D721Med (cell line): ENCODE measurements at places on chromosomes 3 and 15.

DNA sequence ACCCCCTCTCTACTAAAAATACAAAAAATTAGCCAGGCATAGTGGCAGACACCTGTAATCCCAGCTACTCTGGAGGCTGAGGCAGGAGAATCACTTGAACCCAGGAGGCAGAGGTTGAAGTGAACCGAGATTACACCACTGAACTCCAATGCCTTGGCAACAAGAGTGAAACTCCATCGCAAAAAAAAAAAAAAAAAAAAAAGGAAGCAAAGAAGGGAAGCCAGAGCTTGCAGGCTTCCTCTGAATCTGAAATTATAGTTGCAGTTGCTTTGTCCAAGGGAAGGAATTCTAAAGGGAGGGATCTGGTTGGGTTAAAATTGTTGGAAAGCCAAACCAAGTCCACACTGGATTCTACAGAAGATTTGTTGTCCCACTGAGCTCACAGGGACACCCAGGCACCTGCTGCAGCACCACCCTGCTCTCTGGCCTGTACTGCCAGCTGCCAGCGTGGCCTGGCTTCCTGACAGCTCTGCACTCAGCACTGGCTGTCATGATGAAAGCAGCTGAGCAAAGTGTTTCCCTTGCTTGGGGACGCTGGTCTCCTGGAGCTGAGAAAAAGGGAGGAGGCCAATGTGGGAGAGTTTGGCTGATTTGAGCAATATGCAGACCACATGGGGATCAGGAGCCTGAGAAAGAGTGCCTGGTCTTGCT, 88.8 kb upstream of the HES1 start:
- DNase-seq: no peak

GRCh38 chr3:101890716-101891115, 41.4 kb downstream of the NFKBIZ start:
- no peak for DNase-seq

GRCh38 chr15:90322538-90322937, 29.5 kb upstream of the ZNF774 start:
- DNase-seq: no peak

GRCh38 chr3:79172241-79172640, 595.6 kb downstream of the ROBO1 start:
- DNase-seq: no peak

DNA sequence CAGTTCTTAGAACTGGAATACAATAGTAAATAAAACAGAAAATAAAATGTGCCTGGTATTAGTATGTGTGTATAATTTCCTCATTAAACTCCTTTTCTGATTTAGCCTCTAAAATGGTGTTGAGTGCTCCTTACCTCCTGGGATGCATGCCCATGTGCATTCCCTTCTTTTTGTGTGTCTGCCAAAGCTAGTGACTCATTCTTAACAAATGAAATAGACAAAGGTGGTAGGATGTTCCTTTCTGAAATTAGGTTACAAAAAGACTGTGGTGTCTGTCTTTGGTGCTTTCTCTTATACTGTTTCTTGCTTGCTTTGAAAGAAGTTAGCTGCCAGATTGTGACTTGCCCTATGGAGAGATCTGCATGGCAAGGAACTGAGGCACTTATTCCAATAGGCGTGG, 623.7 kb downstream of the GRM7 start:
- no peak for DNase-seq

GRCh38 chr15:32659340-32660155, 18.0 kb downstream of the SCG5 start:
- DNase-seq: no peak

DNA sequence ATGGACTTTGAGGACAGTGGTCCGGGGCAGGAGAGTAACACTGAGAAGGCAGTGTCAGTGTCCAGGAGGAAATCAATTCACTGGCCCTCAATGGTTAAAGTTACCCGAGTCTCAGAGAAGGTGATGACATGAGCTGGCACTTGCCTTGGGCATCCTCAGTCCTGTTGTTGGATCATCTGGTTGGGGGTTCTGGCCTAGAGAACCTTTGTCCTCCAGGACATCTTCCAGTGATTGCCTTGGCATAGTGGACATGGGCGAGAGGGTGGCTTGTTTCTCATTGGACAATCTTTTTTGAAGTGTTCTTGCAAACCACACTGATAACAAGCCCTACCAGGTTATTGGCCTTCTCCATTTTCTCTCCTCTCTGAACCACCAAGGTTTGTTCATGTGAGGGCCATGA, 83.4 kb upstream of the TERB2 start:
- DNase-seq: no peak

DNA sequence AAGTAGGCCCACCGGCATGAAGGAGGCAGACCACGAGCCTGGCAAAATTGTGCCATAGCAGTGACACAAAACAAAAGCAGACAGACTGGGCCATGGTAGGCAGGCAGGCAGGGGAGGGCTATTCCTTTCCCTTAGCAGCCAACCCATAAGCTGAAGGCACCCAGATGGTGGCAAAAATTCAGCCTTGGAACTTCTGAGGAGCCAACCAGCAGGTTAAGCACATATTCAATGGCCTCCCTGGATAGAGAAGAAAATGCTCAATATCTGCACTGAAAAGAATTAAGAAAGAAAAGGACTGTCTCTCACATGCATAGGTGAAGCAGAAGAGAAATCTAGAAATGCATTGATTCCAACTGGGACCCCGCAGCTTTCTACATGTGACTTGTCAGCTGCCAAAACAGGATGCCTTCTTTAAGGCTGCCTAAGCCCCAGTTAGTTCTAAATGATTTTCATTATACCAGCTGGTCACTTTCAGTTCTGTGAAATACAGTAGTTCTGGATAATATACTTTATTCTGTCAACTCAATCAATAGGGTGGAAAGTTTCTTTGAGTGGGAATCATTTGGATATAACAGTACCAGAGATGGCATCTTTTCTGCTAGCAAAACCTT, 2.7 kb downstream of the PRICKLE2 start:
- DNase-seq: no peak

DNA sequence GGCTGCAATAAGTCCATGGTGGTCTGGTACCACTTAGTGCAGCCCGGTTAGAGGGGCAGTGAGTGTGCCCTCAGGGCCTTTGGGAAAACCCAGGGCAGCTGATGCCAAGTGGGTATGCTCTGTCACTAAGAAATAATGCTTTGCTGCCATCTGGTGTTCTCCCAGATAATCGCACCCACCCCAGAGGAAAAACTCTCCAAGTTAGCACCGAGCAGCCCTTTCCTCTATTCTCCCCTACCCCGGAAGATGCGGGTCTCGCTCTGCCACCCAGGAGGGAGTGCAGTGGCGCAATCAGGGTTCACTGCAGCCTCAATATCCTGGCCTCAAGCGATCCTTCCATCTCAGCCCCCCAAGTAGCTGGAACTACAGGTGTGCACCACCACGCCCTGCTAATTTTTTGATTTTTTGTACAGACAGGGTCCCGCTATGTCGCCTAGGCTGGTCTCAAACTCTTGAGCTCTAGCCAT, 21.3 kb upstream of the DAPK2 start:
- no peak for DNase-seq

DNA sequence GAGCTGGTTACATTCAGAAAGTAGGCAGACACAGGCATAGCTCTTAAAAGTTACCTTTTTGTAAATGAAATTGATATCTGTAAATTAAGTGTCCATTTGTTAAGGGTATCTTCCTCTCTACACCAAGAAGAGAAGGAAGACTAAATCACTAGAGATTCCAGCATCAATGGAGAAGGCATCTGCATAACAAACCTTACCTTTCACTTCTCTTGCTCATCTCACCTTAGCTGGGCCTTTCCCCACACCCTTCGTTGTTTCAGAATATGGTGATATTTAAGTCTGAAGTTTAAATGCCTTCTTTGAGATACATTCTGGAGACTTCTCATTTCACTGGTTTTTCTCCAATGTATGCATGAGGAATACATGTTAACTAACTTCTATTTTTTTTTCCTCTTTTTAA, 54.5 kb upstream of the TGFBR2 start:
- DNase-seq: no peak

- no peak for DNase-seq
These were observed 5.2 kb downstream of the UBA5 start for GRCh38 chr3:132665230-132665745.

GRCh38 chr3:187185759-187186158, 11.5 kb upstream of the RTP1 start:
- DNase-seq: no peak

- no peak for DNase-seq
These were observed 53.0 kb downstream of the ATP10A start for GRCh38 chr15:25810154-25810553.

GRCh38 chr15:42825599-42825998, 88.7 kb upstream of the CDAN1 start:
- no peak for DNase-seq

DNA sequence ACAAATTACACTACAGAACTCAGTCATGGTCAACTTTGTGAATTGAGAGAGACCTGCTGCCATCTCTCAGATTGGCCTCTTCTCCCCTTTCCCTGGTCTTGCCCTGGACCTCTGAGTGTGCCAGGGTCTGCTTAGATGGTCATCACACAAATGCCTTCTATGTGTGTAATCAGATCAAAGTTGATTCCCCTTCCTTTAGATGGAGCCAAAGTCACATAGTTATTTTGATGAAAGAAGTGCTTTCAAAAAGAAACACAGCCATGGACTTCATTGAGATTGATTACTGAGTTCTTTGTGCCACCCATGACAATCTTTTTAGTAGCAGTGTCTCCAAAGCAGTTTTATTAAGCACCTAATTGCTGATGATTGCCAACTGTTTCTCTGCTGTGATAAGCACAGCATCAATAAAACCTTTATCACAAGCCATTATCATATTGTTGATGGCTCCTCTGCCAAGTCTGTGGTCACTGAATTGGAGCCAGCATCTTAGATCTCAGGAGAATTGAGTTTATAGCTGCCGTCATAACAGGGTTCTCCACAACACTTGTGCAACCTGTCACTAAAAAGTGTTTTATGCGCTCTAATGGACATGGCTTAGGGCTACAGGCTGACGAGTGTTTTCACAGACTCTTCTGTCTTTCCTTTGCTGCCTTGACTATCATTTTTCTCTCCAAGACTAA, 149.7 kb upstream of the NUDT16 start:
- DNase-seq: no peak

DNA sequence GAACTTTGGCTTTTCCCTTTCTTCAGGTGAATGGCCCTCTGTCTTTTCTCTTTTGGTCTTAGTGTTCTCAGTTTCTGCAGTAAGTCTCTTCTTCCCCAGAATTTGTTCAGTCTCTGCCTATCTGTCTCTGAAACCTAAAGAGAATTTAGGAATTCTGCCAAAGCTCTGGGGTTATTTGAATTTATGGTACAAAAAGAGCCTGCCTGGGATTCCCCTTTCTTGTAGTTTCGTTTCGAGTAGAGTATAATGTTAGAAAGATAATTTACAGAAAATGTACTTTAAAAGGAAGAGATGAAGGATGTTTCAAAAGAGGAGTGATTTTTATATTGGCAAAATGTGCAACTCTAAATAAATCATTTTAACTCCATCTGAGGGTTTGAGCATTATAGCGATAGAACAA, 247.4 kb upstream of the SATB1 start:
- no peak for DNase-seq

DNA sequence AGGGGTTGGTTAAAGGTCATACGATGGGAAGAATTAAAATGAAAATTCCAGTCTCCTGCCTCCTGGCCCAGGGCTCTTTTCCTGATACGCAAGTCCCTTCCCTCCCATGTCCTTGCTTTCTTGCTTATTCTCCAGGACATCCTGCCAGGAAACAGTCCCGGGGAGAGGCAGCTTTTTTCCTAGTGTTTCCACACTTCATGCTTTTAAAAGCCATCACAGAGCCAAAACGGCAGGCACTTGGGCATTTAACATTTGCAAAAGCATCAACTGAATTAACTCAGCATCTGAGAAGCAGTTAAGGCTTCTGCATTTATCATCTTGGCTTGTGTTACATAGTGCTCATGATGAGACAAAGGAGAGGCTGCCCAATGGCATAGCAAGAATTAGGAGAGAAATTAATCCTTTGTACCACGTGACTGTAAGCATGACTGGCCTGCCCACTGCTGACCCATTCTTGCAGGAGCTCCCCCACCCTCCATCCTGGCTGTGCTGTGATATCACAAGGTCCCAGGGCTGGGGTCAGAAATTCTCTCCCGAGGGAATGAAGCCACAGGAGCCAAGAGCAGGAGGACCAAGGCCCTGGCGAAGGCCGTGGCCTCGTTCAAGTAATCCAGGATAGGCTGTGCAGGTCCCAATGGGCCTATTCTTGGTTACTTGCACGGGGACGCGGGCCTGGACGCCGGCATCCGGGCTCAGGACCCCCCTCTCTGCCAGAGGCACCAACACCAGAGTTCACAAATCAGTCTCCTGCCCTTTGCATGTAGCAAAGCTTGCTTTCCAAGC, 21.6 kb upstream of the VILL start:
- no peak for DNase-seq

DNA sequence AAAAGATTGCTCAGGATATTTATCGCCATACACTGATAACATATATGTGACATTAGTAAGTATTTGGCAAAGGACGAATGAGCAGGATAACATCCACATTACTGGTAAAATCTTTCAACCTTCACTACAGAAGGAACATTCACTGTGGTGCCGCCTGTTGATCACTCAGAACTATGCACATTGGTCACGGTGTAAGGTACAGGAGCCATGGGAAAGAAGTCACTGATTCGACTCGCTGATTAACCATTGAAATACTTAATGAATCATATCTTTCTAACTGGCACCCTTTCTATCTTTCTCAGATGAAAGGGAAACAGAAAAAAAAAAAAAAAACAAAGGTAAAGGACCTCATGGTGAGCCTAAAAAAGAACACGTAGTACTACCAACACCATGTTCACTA, 68.8 kb downstream of the TJP1 start:
- no peak for DNase-seq

DNA sequence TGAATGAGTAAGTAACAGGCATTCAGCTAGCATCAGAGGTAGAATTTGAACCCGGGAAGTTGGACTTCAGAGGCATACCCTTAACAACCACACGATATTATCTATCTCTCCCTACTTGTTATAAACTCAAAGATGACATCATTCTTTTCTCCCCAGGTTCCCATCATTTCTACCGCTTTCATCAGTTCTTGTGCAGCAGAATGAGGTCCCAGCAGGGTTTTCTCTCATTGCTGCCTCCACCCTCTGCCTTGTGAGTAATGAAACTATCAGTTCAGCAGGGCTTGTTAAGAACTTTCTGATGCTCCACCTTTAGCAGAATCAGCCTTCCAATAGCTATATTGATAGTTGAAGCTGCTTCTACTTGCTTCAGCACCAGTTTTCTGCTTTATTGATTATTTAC, 487.5 kb upstream of the KCNMB2 start:
- DNase-seq: no peak

GRCh38 chr3:44721231-44722102, 8.0 kb upstream of the ZNF501 start:
- no peak for DNase-seq

DNA sequence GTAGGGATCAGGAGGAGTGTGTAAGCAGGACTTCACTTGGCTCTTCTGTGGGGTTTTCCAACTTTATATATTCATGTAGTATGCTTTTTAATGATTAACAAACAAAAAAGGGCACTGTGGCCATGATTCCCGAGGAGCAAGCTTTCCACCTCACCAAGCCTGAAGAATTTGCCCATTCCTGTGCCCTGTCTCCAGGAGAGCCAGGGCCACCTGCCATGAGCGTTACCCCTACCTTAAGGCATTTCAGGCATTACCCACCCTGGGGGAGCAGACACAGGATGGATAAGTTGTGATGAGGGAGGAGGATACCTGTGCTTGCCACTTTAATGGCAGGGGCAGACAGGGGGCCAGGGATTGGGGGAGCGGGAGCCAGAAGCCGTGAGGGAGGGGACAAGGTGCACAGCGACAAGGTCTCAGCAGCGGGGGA, 3.0 kb downstream of the TRPM1 start:
- no peak for DNase-seq
